ENCODE measurements at places on chromosomes 2 and 18. TPM values are rescaled to one million over a fixed set of nuclear protein-coding genes. Genes with fewer than 3 reads are reported as not detected.

ZNF396 gene
- total RNA-seq = 2.7 TPM

TCF23 gene
- total RNA-seq = not detected

TAF1B gene
- 19.4 TPM for total RNA-seq

HOXD12 gene
- not detected for total RNA-seq

RNU2-63P gene
- total RNA-seq = not detected

UGT1A7 gene
- total RNA-seq = 39.2 TPM

TMEM247 gene
- total RNA-seq = not detected
